ENCODE measurements at places on chromosomes 5 and 9.

GRCh38 chr9:118522093-118523028 is 818.2 kb downstream of the TLR4 start:
- DNase-seq = peak; percentile 36

DNA sequence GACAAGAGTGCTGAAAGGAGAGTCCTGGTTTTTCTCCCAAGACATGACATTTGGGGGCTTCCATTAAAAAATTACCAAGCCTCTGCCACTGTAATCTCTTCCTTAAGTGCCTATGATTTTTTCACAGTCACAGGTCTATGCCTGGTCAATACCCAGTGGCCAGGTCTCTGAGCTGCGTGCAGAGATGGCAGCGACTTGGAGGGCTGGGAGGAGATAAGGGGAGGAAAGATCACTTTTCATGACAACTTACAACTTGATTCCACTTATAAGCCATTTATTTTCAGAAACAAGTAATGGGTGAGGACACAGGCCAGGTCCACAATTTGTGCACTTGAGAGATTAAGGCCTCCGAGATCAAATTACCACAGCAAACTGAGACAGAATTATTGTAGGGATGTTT is 1.9 kb upstream of the PCDHAC2 start:
- DNase-seq = no peak

DNA sequence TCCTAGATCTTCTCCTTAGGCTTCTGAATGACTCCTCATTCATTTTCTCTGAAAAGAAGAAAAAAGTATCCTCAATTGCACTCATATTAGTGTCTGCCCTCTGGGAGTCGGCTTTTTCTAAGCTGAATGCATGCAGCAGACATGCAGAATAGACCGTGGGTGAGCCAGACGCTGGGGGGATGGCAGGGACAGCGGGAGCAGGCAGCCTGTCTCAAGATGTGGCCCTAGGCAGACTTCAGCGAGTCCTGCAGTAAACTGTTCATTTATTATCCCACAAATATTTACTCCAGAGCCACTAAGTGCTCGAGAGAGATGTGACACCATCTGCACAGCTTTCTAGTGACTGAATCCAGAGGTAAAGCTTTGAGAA is 164.9 kb upstream of the RAI14 start:
- DNase-seq = no peak

GRCh38 chr9:20054734-20055133 is 265.9 kb upstream of the SLC24A2 start:
- DNase-seq = no peak

DNA sequence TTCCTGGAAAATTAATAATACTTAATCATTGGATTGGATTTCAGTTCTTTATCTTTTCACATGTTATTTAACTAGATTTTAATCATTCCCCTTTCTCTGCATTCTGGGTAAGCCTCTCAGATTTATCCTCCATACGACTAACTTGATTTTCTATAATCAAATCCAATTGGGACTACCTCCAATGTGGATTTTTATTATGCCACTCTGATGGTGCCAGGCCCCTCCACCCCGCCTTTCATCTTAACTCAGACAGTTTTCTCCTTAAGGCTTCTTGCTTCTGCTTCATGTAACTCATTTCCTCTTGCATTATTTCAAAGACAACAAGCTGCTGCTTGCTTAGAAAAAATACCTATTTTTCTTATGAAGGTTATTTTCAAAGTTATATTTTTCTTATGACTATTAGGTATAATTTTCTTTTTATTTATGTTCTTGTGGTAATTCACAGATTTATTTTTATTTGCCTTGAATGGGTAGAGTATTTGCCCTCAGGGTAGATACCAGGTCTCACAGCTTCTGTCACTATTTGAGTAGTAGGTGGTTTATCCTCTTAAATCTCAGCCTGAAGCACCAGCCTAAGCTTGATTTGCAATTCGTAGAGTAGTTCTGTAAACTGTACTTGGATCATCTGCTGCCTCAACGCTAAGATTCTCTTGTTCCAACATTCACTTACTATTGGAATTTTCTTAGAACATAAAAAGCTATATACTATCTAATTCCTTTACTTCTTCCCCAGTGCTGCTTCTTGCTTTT is 659.0 kb upstream of the ARRDC3 start:
- no peak for DNase-seq

DNA sequence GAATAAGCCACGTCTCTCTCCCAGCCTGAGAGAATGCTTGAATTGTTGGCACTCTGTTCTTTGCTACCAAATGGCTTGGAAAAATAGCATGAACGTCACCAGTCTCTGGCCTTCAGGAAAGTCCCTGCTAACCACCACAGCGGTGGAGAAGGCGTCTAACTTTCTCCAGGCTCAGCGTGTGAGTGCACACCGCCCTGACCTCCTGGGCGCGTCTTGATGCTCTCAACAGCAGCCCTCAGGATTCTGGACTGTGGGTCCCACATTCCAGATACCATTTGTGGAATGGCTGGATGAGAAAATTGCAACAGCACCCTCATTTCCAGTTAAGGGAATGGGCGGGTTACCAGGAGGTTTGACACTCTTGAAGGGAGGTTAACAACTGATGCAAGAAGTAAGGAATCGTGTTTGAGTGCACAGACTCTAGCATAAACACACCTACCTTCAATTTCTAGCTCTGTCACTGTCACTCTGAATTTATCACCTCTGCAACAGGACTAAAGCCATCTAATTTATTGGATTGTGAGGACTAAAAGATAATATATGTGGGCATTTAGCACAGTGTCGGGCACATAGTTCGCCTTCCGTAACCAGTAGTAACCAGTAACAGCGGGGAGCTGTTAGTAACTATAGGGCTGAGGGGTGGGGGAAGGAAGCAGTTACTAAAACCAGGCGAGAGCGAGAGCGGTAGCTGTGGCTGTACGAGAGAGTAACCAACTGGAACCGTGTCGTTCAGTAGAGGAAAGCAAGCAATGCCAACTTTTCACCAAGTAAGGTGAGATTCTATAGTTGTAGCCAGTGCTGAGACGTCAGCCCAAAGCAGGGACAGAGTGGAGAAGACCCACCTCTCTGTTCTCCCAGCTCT is 807 bp upstream of the PLGRKT start:
- no peak for DNase-seq

- DNase-seq = no peak
Measured at GRCh38 chr5:175712313-175712680, 54.4 kb downstream of the HRH2 start.

- peak; percentile 65 for DNase-seq
Measured at GRCh38 chr9:93236541-93237206, 52.7 kb downstream of the WNK2 start.

- no peak for DNase-seq
Measured at GRCh38 chr9:18942801-18943200, 90.2 kb downstream of the SAXO1 start.

DNA sequence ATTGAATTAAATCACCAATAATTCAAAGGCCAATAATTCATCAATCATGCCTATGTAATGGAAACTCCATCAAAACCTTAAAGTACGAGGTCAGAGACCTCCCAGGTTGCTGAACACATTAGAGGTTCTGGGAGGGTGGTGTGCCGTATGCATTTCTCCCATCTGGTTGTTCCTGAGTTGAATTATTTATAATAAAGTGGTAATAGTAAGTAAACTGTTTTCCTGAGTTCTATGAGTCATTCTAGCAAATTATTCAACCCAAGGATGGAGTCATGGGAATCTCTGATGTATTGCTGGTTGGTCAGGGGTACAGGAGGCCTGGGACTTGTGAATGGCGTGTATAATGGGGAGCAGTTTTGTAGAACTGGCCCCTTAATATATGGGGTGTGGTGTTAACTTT is 191.7 kb downstream of the CARTPT start:
- no peak for DNase-seq

- DNase-seq = no peak
Measured at GRCh38 chr5:109406719-109407118, 3.1 kb downstream of the PJA2 start.

DNA sequence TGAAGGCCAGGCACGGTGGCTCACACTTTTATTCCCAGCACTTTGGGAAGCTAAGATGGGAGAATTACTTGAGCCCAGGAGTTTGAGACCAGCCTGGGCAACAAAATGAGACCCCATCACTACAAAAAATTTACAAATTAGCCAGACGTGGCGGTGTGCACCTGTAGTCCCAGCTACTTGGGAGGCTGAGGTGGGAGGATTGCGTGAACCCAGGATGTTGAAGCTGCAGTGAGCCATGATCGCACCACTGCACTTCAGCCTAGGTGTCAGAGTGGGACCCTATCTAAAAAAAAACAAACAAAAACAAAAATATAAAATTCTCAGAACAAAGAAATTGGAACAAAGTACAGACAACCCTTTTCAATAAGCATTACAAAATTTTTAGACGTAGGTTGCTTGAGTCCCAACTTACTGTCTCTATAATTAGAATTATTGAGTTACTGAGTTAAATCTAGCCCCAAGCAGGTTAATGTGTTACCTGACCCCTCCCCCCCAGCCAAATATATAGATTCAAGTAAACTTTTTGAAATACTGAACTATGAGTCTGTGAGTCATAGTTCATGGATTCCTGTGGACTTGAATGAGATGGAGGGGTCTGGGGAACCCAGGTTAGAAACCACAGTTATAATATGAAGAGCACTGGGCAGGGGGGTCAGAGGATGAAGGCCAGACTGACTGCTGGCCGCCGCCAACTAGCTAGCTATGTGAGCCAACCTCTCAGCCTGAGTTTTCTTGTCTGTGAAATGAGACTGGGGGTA is 173.1 kb downstream of the AOPEP start:
- DNase-seq = no peak

GRCh38 chr9:124680049-124680448 is 91.1 kb downstream of the NR6A1 start:
- no peak for DNase-seq

GRCh38 chr5:75671506-75671905 is 45.7 kb downstream of the POC5 start:
- DNase-seq = no peak

DNA sequence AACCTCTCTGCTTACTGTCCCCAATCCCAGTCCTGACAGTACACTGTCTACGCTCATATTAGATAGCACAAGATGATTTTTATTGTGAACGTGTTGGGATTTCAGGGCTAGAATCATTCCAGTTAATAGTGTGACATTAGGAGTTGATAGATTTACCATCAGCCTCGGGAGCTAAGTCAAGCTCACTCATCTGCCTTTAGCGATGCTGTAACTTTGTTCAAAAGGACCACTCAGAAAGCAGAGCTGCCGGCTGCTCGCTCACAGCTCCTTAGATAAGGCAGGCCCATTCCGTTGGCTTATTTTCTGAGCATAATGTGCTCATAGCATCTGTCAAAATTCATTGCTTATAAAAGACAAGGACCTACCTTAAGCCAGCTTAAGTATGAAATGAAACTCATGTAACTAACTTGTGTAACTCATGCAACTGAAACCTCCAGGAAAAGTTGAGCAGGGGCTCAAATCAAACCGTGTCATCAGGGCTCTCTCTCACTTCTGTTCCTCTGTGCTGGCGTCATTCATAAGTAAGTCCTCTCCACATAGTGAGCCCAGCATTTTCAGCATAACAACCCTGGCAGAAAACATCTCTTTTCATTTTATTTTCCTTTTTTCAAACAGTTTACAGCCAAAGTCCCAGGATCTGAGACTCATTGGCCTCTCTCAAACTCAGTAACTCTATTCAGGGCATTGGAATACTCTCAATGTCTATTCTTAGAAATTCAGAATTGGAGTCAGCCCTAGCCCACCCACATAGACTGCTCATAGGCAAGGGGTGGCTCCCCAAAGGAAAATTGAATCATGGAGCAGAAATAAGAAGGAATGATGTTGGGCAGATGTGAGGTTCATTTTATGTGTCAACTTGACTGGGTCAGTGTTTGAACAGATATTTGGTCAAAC is 208.8 kb downstream of the MAN2A1 start:
- no peak for DNase-seq

GRCh38 chr5:168076561-168076991 is 214.9 kb upstream of the WWC1 start:
- DNase-seq = no peak

GRCh38 chr5:90658620-90659019 is 100.0 kb downstream of the ADGRV1 start:
- no peak for DNase-seq

- DNase-seq = peak; percentile 56
Measured at GRCh38 chr9:81521892-81522291, 167.5 kb downstream of the TLE1 start.

- no peak for DNase-seq
Measured at GRCh38 chr5:115369430-115370144, 73.1 kb upstream of the CCDC112 start.

- DNase-seq = no peak
Measured at GRCh38 chr9:127200106-127200862, 64.3 kb upstream of the GARNL3 start.

DNA sequence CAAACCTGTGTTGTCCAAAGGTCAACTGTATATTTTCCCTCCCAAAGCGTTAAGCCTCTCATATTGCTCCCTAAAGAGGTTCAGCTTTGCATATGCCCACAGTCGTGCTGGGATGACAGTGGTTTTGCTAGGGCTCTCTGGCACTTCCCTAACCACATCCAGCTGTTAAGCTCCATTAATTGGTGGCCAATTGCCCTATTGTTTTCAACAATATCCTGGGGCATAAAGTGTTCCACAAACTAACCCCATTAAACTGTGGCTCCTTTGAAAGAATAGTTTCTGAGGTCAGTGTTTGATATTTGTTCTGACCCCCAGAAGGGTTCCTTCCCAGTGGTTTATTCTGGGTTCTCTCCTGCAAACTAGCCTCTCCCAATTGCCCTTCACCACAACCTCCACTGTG is 194.5 kb downstream of the HSD17B3 start:
- no peak for DNase-seq

- DNase-seq = peak; percentile 62
Measured at GRCh38 chr5:96629774-96630173, 32.4 kb upstream of the CAST start.

DNA sequence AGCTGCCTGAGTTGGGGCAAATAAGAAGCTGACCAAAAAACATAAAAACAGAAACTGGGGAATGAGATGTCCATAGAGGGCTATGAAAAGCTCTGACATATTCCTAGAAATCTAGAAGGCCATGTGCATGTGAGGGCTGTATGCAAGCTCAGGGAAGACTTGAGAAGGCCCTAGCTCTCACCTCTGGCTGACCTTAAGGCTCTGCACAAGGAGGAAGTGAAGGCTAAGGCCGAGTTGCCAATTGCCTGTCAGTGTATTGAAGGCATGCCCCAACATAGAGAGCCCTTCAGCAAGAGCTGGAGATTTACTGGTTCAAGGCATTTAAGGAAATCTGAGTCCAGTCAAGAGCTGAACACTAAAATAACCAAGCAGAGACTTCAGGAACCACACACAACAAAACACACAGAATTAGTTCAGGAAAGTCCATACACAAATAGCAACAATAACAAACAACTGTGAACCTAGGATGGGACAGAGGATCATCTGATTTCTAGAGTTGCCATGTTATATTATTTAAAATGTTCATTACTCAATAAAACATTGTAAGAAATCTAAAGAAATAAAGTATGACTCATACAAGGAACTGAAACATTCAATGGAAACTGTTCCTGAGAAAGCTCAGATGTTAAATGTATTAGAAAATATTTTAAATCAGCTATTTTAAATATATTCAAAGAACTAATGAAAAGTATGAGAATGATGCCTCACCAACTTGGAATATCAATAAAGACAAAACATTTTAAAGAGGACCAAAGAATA is 161.8 kb downstream of the AUH start:
- no peak for DNase-seq

DNA sequence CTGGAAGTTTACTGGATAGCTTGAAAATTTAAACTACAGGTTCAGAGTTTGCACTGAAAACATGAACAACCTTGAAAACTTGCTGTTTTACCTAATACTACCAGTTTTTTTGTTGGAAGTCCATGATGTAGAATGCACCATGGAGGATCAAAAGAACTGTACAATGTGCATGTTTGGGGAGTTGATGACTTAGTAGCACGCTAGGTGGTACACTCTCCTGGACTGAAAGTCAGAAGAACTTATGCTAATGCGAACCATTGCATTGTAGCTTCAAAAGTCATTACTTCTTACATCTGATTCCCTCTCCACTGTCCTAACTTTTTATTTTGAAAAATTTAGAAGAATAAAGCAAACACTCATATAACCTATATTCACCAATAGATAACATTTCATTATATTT is 211.0 kb downstream of the OSTF1 start:
- no peak for DNase-seq
